ENCODE measurements at places on chromosomes 11 and 22.

DNA sequence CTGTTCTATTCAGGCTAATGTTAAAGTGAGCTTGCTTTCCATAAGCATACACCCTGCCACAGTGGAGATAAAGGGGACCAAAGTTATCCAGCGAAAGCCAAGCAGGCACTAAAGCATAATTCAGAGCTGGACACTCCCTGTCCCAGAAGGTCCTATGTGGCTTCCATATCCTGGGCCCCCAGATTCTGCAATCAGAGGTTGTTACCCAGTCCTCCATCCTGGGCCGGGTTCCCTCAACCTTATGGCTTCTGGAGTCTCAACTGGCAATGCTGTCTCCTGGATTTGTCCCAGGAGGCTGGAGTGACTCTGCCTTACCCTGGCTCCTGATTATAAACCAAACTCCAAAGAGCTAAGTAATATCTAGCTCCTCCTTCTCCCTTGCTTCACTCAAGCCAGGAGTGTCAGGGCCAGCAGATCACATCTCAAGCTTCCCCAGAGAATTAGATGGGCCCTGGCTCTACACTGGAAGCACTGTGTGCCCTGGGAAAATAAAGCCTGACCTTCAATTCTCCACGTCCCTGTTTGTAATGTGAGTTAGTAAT is 14.0 kb upstream of the SMIM35 start:
- no peak for DNase-seq

DNA sequence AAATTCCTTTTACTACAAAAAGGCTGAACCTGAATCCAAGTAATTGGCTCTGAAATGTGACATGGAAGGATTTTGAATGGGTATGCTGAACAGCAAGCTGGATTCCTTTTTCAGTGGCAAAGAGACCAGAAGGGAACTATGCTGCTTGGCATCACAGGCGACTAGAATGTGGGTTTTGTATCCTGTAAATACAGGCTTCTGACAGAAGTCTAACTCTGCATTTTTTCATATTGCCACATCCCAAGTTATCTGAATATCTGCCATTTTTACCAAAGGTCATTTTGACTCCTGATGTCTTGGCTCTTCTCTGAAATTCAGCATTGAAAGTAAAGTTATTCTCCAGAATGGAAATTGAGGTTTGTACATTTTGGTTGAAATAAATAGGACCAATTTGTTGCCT is 145.7 kb downstream of the ARHGAP42 start:
- DNase-seq: no peak

GRCh38 chr22:25334162-25334490 is 114.7 kb downstream of the CRYBB2 start:
- DNase-seq: peak; percentile 44

GRCh38 chr11:12628314-12628713 is 45.9 kb upstream of the TEAD1 start:
- DNase-seq: no peak

DNA sequence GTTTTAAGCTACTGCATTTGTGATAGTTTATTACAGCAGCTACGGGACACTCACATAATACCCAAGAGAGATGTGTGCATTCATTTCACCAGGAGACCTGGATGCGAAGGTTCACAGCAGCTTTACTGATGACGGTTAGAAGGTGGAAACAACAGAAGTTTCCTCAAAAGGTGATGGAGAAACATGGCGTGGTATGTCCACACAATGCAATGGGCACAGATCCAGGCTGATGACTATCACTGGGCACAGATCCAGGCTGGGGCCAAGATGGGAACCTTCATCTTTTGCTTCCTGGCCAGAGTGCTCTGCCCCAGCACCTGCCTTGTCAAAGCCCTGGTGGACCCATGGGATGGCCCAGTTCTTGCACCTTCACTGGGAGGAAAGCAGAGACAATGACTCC is 30.6 kb upstream of the RFPL3 start:
- no peak for DNase-seq

- no peak for DNase-seq
Observed at GRCh38 chr11:23336961-23337360, 476.7 kb upstream of the CCDC179 start.

- no peak for DNase-seq
Observed at GRCh38 chr11:19632499-19632834, 80.2 kb upstream of the NAV2 start.

DNA sequence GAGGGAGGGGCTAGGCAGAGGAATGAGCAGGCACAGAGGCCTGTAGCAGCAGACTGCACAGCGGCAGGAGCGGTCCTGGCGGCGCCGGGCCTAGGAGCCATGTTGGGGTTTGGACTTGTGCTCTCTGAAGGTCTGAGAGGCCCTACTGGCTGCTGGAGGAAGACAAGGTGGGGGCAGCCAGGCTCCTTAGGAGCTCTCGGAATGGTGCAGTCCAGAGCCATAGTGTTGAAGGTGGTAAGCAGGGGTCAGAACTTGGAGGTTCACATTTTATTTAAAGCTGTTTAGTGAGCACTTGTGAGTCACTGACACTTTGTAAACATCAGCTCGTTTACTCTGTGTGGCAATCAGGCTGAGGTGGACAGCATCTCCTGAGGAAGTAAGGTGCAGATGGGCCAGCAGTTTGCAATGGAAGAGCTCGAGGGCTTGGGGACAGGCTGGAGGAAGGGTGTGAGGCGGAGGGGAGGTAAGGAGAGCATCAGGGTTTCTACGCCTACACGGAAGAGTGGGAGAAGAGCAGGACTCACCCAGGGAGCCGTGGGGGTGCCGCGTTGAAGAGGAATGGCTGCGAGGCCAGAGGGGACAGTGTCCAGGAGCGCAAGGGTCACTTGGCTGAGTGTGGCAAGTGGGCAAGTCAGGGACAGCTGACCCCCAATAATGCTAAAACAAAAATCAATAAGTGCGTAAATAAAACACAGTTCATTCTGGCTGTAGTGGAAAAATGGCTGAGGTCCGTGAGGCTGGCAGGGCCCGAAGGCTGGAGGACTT is 10.0 kb upstream of the TMEM191C start:
- DNase-seq: no peak

- DNase-seq: no peak
Observed at GRCh38 chr22:19917389-19918138, 24.0 kb upstream of the COMT start.

DNA sequence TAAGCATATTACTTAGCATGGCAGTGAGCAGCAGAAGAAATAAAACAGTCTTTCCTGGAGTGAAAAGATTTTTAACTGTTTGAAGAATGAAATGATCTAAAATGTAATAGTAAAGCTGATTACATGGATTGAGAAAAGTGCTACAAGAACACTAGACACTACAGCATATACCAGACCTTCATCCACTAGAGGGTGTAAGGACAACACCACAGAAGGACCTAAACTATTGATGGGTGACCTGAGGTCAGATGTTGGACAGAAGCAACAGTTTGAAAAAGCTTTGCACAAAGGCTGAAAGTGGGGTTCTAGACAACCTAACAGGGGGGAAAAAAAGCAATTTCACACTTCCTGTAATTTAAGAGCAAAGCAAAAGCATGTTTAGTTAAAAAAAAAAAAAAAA is 97.7 kb downstream of the RBFOX2 start:
- no peak for DNase-seq

DNA sequence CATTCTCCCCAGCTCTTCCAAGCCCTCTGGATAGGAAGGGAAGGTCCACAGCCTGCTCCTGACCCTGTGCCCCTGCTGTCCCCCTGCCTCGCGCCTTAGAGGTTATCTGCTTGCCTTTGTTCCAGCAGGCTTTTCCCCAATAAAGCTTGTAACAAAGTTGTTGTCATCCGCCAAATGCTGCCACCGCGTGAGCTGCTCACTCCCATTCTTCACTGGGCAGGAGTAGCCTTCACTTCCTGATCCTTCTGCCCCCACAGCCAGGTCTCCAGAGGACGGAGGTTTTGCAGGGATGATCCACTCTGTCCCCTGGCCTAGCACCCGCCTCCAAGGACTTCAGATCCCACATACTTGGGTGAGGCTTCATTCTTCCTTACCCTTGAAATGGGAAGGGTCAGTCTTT is 94.0 kb upstream of the RASSF10 start:
- DNase-seq: no peak

DNA sequence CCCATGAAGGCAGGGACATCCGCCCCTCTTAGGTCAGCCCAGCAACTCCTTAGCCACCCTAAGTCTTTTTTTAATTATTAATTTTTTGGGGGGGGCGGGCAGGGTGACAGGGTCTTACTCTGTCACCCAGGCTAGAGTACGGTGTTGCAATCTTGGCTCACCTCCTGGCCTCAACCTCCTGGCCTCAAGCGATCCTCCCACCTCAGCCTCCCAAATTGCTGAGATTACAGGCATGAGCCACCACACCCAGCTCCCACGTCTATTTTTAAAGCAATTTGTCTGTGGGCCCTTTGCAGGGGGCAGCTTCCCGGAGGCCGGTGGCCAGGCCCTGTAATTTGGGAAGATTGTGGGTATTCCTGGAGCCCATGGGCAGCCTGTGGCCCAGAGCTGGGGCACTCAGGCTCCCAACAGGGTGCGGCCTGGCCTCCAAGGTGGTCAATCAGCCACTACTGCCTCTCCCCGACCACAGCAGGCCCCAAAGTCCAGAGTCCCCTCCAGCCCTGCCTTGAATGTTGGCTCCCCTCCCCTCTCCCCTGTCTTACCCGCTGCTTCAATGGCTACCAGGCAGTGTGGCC is 27.2 kb downstream of the CREB3L1 start:
- no peak for DNase-seq

- DNase-seq: no peak
Observed at GRCh38 chr11:30878400-30878799, 292.2 kb upstream of the MPPED2 start.

- DNase-seq: no peak
Observed at GRCh38 chr11:60328460-60328859, 1.4 kb downstream of the MS4A6E start.

- DNase-seq: no peak
Observed at GRCh38 chr11:102513869-102514268, 16.7 kb downstream of the MMP7 start.

DNA sequence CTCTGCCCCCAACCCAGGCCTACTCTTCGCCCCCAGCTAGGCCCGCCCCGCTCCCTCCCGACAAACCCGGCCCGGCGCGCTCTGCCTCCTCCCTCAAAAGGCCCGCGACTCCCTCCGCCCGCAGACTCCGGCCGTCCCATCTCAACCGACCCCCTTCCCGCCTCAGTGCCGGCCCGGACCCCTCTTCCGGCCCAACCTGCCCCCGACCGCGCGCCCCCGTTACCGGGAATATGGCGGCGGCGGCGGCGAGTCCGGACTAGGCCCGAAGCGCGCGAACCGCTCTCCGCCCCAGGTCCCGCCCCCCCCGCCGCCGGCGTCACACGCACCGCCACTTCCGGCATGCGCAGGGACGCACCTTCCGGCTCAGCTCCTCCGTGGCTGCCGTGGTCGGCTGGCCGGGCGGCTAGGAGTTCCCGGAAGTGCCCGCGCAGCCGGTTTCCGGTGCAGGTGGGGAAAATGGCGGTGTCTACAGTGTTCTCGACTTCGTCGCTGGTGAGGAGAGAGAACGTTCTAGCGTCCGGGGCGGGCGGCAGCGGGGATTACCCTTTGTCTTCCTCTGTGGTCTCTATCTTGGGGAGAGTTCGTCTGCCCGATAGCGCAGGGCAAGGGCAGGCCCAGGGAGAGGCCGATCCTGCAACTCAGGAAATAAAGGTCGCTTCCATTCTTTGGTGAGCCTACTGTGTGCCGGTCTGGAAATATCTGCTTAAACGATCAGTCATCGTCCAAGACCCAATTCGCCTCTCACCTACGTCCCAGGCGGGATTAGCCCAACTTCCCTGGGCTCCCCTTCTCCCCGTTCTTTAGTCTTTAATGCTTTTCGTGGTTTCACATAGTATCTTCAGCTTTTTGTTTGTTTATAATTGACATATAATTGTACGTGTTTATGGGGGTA is at the start of the genes CPSF7 and SDHAF2:
TSS of gene CPSF7 (minus strand) at position 285 of the 892 bp plus-strand sequence. CDS start 740 bp downstream, outside the sequence.
TSS of gene SDHAF2 (plus strand) at position 434 of the 892 bp plus-strand sequence. CDS start at position 457, 23 bp downstream.
- DNase-seq: peak; percentile 98

All from stimulated activated CD4-positive, alpha-beta T cell treated with anti-CD3 and anti-CD28 coated beads, Interleukin-4, amount 100 ng/mL, for 24 hours (primary cell).